ENCODE measurements at places on chromosomes 3 and 15.

- no peak for DNase-seq
These were observed 970 bp downstream of the DPPA4 start for GRCh38 chr3:109336291-109336861.

DNA sequence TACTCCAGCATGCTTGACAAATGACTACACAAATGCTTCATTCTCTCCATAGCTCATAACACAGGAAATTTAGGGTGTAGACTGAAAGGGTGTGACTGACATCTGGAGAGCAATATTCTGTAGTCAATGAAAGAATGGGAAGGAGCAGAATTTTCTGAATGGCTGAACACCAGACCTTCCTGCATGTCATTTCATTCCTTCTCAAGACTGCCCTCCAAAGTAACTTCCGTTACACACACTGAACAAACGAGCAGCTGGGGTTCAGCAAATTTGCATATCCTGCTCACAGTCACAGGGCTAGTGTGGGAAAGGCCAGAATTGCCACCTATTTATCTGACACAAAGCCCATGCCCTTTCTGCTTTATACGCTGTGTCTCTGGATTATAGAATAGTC, 325.0 kb upstream of the CFAP20DC start:
- no peak for DNase-seq

GRCh38 chr3:147304756-147305155, 101.6 kb downstream of the ZIC4 start:
- no peak for DNase-seq

GRCh38 chr3:41405466-41405865, 206.2 kb downstream of the CTNNB1 start:
- no peak for DNase-seq

DNA sequence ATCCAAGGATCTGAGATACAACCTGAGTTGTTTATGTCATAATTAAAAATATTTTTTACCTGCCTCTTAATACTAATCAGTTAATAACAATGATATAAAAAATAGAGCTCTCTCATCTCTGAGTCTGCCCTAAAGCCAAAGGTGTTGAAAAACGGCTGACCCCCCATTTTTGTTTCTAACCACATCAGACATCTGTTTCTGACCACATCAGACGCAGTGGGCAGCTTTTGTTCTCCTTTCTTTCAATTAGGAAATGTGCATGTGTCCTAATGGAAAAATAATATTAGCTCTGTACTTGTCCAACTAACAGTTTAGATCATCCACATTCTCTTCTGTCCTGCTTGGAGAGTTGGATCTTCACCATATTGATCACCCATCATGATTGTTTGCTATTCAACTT, 144.6 kb downstream of the SHOX2 start:
- DNase-seq: no peak

DNA sequence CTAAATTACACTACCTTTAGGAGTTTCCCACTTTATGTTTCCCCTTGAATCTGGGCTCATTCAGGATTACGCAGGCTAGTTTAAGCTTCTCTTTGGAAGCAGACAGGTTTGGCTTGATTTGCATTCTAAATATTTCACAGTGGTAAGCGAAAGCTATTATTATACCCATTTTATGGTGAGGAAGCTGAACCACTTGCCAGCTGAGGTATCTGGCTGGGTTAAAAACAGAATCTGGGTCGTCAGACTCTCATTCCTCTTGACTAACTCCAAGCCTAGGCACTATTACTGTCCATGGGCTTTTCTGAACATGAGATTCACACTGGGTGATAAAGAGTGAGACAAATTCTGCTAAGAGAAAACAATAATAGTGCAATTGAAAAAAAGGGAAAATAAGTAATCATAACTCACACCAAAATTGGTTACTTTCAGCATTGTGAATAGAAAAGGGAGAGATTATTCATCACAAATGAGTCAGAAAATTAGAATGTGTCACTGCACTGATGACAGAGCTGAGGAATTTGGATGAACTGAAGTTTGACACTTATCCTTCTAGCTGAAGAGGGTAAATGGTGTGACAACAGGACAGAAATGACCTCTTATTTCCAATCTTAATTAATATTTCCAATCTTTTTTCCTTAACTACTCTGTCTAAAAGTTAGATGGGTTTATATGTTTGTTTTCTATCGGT, 211.3 kb downstream of the TIGIT start:
- no peak for DNase-seq

GRCh38 chr15:39078026-39078425, 502.9 kb upstream of the THBS1 start:
- no peak for DNase-seq

- peak; percentile 77 for DNase-seq
These were observed 25.9 kb downstream of the ACP3 start for GRCh38 chr3:132343018-132343612.

- peak; percentile 32 for DNase-seq
These were observed 605 bp downstream of the DCUN1D1 start for GRCh38 chr3:182979674-182980191.

DNA sequence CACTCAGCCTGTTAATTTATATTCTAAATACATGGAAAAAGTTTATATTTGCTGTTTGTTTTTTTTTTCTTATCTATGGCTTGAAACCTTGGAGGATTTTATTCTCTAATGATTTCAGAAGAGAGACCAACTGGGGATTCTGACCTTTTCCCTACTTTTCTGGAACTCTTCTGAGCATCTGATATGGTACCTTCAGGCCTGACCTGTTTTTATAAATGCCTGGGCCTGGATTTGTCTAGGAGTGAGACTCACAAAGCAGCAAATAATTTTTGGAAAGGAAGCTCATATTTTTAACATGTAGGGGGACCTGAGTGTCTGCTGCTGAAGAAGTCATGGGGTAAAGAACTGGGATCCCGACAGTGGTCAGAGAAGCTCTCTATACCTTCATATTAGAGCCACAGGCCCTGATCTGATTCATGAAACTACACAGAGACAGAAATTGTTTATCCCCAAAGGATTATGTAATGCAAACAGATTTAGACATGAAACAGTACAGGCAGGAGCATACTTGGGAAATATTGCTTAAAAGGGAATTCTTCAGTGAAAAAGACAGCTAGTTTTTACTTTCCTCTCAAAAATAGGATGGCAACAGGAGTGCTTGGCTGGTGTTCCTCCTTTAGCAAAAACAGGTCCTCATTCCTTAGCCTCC, 15.9 kb downstream of the PPM1L start:
- DNase-seq: no peak

GRCh38 chr3:155805802-155806618, at the start of gene C3orf33:
Gene C3orf33, minus strand, starts transcription at chr3:155806278. Its CDS starts 26 bp downstream, at chr3:155806252.
- peak; percentile 61 for DNase-seq

GRCh38 chr15:77180757-77181156, 109.8 kb upstream of the TSPAN3 start:
- DNase-seq: peak; percentile 98

- DNase-seq: no peak
These were observed 101.6 kb upstream of the PRR20G start for GRCh38 chr3:127389420-127389819.

DNA sequence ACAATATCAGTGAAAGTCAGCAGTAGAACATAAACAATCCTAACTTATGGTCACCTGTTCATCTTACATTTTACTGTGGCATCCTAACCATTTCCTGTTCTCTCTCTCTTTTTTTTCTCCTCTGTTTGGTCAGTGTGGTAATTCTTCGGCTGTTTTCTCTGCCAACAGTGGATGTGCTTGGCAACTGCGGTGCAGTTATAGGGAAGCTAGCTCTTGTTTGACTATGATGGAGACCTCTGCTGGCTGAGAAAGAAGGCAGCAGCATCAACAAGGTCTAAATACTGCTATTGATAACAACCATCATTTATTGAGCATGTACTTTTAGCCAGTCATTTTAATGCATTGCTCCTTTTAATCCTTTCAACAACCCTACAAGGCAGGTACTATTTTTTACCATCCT, 723 bp upstream of the DRD3 start:
- peak; percentile 65 for DNase-seq

DNA sequence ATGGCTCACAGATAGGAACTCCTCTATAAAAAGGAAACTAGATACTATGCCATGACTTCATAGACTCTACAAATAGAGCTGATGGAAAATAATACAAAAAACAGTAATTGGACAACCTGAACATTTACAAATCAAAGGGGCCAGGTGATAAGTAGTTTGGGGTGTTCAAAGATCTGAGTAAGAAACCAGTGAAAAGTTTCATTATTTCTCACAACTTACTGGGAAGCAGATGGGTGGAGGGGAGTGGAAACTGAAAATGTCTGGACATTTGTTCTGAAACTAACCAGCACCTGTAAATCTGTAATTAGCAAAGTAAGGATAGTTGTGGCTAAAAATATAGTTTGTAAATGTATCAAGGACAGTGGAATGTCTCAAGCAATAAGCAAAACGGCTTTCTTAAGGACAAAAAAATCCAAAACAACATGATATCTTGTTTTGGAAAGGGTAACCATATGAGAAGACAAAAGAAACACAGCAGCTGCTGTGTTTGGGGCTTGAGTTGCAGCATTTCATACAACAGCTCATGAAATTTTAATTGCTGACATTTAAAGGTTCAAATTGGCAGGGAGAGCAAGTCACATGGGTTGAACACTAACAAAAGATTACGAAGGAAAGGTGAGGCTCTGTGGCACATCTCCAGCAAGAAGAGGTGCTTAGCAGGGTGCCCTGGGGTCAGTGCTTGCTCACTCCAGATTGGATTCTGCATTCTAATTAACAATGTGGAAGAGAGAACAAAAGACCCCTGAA, 26.8 kb upstream of the THBS1 start:
- DNase-seq: no peak

DNA sequence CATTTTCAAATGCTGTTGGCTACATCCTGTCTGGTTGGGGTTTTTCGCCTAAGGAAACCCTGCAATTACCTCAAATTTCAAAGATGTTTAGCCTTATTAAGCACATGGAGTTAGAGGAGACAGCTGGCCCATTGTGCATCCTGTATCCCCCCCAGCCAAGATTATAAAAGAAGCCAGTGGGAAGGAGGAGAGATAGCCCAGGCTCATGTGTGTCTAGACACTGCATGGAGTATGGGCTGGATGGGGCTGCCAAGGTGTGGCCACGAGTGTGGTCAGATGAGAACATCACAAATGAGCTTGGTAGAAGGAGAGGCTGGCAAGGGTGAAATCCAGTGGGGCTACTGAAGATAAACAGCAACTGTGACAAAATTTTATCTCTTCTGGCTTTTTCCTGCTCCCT, 270.0 kb upstream of the TBC1D5 start:
- DNase-seq: no peak

DNA sequence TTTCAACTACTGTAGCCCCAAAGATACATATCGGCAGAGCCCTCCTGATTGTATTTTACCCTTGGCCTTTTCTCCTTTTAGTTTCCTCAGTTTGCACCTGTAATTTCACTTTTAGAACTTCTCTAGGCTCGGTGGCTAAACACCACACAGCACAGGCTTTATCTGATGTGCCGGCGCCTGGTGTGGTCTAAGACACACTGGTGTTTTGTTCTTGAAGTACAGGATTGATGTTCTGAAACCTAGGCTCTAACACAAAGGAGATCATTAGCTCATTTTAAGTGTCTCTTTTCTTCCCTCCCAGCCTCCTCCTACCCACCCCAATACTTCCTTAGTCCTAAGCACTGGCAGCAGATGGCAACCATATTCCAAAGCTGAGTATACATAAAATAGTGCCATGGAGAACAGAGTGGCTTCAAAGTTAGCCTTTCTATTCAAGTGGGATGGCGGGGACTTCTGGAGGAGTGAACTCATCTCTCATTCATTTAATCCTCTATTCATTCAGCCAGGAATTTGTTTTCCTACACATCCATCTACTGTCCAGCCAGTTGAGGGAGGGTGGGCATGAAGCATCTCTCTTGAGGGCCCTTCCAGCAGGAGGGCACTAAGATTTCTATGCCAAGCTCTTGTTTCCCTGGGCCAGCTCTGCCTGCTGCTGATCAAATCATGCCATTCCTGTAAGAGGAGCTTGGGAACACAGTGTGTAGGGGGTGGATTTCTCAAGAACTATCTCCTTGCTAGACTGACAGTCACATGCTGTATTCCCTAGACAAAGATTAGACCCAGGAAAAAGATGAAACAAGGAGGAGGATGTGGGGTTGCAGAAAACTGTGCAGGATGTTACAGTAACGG, 71.2 kb downstream of the TIGIT start:
- peak; percentile 67 for DNase-seq

DNA sequence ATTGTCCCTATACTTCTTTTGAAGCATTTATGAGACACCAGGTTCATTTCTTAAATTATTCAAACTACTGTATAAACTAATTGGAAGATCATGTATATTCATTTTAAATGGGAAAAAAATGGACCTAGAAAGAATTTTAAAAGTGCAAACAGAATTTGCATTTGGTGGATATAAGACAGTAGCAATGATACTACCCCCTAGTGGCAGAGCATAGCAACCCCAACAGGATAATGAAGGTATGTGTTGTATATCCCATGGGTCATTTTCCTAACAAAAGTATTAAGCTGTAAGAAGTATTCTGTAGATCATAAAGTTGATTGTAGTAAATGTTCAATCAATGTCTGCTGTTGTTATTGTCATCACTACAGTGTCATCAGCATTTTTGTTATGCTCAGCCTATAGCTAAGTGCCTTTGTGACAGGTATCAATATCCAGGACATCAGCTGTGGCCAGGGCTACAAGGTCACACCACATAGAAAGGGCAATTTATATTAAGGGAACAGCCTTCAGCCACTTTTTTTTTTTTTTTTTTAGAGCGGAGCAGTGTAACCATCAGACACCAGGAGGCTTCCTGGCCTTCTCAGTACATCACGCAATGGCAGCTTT, 175.8 kb downstream of the FOXB1 start:
- peak; percentile 60 for DNase-seq

- DNase-seq: no peak
These were observed 702 bp downstream of the ARHGEF3 start for GRCh38 chr3:56800832-56801661.

- no peak for DNase-seq
These were observed 104.5 kb upstream of the BFSP2 start for GRCh38 chr3:133295199-133295901.

DNA sequence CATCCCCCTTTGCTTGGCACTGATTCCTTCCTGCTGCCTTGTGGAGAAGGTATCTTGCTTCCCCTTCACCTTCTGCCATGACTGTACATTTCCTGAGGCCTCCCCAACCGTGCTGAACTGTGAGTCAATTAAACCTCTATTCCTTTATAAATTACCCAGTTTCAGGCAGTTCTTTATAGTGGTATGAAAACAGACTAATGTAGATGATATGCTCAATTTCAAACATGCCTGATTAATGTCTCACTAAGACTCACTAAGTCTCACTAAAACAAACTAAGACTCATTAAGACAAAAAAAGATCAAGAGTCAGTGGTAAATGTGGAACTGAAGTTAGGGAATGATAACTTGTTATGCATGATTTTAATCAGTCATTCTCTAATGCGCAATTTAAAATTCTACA, 606.6 kb downstream of the RBMS3 start:
- DNase-seq: no peak

DNA sequence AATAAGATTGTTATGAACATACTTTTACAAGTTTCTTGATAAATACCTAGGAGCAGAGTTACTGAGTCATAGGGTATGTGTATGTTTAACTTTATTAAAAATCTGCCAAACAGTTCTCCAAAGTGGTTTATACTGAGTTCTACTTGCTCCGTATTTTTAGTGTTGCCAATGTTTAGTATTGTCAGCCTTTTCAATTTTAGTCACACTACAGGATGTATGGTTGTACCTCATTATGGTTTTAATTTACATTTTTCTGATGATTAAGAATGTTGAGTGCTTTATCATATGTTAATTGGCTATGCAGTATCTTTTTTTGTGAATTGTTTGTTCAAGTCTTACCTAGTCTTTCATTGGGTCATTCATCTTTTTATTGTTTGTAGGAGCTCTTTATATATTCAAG, 4.3 kb downstream of the TMOD3 start:
- DNase-seq: no peak

Data from SK-MEL-5 (cell line).